Endothelial cell (in vitro differentiated cells): ENCODE measurements at places on chromosomes 1 and 21.

DNA sequence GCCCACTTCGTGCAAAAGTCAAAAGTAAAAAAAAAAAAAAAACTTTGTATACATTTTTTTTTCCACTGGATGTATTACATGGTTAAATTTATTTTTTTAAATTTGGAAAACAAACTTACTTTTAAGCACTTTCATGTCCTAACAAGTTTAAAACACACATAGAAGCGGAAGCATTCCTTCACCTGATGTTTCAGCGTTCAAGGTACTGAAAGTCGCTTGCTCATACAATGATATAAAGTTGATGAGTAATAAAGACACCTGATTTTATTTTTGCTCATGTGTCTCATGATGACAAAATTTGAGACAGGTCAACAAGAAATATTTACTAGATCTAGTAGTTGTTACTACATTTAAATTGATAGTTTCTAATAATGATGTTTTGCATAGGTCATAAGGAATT, 35.5 kb downstream of the ADAMTS1 start:
- no peak overlapping the region for H3K4me3 ChIP-seq
- no peak for DNase-seq
- H3K27ac ChIP-seq: no peak overlapping the region
- no peaks in the 10 kb centered on the region for H3K36me3 ChIP-seq
- H3K27me3 ChIP-seq: peaks cover 2% of the 10 kb centered on the region

- H3K27ac ChIP-seq: peak overlapping the region; percentile 93
- H3K4me1 ChIP-seq: peaks cover 72% of the 10 kb centered on the region
- peak overlapping the region; percentile 77 for H3K4me3 ChIP-seq
- no peak for DNase-seq
- H3K27me3 ChIP-seq: peaks cover 21% of the 10 kb centered on the region
These were observed 16.9 kb downstream of the SLC2A1 start for GRCh38 chr1:42941640-42942330.

GRCh38 chr1:18895317-18895716, 7.0 kb downstream of the ALDH4A1 start:
- H3K27me3 ChIP-seq: peaks cover 7% of the 10 kb centered on the region
- no peak overlapping the region for H3K4me3 ChIP-seq
- H3K4me1 ChIP-seq: peaks cover 12% of the 10 kb centered on the region
- no peaks in the 10 kb centered on the region for H3K36me3 ChIP-seq
- no peak for DNase-seq

DNA sequence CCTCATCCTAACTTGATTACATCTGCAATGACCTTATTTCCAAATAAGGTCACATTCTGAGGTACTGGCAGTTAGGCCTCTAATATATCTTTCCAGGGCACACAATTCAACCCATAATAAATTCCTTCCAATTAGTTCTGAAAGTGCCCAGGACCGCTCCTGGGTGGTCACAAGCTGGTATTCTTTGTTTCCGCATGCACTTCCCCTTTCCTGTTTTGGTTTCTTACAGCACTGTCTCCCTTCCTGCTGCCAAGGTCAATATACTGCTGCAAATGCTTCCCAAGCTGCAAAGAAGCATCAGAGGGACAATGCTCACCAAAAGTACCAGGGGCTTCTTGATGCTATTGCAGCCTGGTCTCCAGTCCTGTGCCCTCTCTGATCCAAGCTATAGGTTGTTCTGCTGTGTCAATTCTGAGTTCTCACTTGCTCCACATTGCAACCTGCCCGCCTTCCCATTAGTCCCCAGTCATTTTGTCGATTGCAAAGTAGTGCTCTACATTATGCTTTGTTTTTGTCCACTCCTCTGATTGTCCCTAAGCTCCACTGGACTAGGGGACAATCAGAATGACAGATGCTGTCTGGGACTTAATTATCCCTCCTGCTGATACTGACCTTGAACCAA, 13.9 kb upstream of the XPR1 start:
- H3K27ac ChIP-seq: no peak overlapping the region
- DNase-seq: peak; percentile 24
- no peak overlapping the region for H3K4me3 ChIP-seq
- peaks cover 7% of the 10 kb centered on the region for H3K4me1 ChIP-seq
- H3K27me3 ChIP-seq: no peaks in the 10 kb centered on the region
- no peaks in the 10 kb centered on the region for H3K36me3 ChIP-seq

GRCh38 chr1:93461236-93461635, 13.3 kb downstream of the FNBP1L start:
- no peak overlapping the region for H3K4me3 ChIP-seq
- no peak overlapping the region for H3K27ac ChIP-seq
- peaks cover 18% of the 10 kb centered on the region for H3K4me1 ChIP-seq
- no peaks in the 10 kb centered on the region for H3K27me3 ChIP-seq
- DNase-seq: no peak

DNA sequence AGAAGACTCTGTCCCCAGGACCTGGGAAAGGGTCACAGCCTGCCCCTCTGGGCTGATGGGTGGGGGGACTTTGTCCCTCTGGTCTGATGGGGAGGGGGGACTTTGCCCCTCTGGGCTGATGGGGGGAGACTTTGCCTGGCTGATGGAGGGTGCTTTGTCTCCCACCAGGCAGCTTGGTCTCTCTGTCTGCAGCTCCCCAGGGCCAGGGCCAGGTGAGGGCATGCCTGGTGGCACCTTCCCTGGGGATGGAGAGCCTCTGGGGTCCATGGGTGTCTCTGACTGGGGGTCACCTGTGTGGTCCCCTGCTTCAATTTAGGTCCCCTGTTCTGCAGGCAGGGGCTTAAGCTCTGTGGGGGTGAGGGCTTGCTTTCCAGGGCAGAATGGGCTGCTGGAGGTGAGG, 23.5 kb upstream of the TTC34 start:
- DNase-seq: no peak
- peaks cover 6% of the 10 kb centered on the region for H3K27me3 ChIP-seq
- no peaks in the 10 kb centered on the region for H3K36me3 ChIP-seq
- no peak overlapping the region for H3K27ac ChIP-seq
- H3K4me1 ChIP-seq: no peaks in the 10 kb centered on the region

DNA sequence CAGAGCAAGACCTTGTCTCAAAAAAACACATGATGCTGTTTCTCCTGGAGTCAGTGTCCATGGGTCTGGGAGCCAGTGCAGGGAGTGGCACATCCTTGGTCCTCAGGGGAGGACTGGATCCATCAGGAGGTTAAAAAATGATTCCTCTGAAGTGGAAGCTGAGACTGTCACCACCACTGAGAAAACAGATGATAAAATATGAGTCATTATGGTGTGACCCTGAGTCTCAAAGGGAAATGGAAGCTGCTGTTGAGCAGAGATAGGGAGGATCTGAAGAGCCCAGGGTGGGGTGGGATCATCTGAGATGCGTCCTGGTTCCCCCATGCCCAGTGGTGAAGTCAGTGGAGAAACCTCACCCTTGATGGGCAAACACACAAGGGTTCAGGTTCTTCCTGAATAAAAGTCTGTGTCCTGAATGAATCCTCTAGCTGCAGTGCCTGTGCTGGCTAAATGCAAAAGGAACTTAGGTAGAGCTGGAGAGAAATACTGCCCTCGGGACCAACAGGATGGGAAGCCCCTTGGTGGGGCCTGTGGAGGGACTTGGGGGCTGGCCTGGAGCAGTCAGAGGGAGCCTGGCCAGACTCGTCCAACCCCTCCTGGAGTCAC, 61.6 kb upstream of the TENT5B start:
- H3K4me1 ChIP-seq: peaks cover 6% of the 10 kb centered on the region
- H3K27ac ChIP-seq: no peak overlapping the region
- H3K4me3 ChIP-seq: no peak overlapping the region
- no peak for DNase-seq
- H3K27me3 ChIP-seq: peaks cover 2% of the 10 kb centered on the region

GRCh38 chr1:212415107-212415841, 588 bp upstream of the PACC1 start:
- DNase-seq: no peak
- H3K4me1 ChIP-seq: peaks cover 15% of the 10 kb centered on the region
- H3K36me3 ChIP-seq: peaks cover 19% of the 10 kb centered on the region
- peaks cover 7% of the 10 kb centered on the region for H3K27me3 ChIP-seq
- H3K4me3 ChIP-seq: peak overlapping the region; percentile 95
- peak overlapping the region; percentile 75 for H3K27ac ChIP-seq

DNA sequence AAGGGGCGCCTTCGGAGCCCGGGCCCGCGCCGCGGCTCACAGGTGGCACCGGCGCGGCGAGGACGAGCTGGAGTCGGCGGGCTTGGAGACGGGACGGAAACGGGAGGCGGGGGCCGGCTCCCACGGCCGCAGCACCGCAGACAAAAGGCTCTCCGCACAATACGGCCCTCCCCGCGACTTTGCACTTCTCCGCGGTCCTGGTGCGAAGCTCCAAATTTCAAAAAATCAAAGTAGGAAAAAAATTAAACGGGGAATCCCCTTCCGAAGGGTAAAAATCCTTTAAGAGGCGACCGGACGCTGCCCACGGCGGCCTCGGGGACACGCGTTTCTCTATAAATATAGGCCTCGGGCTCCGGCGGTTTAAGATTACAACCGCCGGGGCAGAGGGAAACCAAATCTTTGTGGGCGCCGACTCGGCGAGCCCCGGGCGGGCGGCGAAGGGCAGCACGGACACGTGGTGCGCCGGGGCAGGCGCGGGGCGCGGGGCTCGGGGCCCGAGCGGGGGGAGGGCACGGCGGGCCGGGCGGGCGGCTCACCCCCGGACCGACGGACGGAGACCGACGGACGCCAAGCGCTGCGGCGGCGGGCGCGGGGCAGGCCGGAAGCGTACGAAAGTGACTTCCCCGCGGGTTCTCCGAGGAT, 453 bp downstream of the PABPC4 start:
- H3K27ac ChIP-seq: peak overlapping the region; percentile 67
- peaks cover 23% of the 10 kb centered on the region for H3K4me1 ChIP-seq
- H3K27me3 ChIP-seq: no peaks in the 10 kb centered on the region
- DNase-seq: peak; percentile 24

- H3K27me3 ChIP-seq: peaks cover 6% of the 10 kb centered on the region
- H3K4me1 ChIP-seq: peaks cover 13% of the 10 kb centered on the region
- H3K4me3 ChIP-seq: no peak overlapping the region
- no peak overlapping the region for H3K27ac ChIP-seq
- DNase-seq: no peak
These were observed 82.7 kb downstream of the SIK1 start for GRCh38 chr21:43343992-43344886.

DNA sequence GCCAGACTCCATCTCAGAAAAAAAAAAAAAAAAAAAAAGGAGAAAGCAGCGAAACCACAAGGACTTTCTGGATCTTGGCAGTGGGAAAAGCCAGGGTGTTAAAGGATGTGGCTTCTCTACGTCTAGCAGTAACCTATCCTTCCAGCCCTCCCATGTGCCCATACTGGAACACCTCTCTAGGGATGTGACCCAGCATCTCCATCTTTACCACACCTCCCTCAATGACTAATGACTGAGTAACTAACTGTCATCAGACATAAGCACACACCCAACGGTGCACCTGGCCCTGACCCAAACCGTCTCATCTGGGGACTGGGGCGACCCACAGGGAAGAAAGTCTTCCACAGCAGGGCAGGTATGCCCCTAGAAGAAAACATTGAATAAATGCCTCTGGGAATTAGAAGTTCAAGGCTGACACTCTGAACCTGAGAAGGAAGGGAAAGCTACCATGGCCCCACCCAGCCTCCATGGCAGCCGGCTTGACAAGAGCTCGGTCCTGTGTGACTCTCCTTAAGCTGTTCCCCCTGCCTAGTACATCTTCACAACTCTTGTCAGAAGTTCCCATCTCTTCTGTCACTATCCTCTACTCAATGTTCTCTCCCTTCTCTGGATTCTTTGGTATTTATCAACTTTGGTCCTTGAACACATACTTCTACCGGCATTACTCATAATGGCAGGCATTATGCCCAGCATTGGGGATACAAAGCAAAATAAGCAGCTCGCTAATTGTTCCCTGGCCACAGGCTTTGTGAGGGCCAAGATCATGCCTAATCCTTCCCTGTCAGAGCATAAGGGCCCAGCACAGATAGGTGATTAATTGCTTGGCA, 14.8 kb upstream of the PAQR6 start:
- no peak for DNase-seq
- peaks cover 2% of the 10 kb centered on the region for H3K4me1 ChIP-seq
- H3K36me3 ChIP-seq: peaks cover 68% of the 10 kb centered on the region

- H3K4me3 ChIP-seq: no peak overlapping the region
- H3K27ac ChIP-seq: no peak overlapping the region
- H3K4me1 ChIP-seq: no peaks in the 10 kb centered on the region
These were observed 7.5 kb upstream of the IFFO2 start for GRCh38 chr1:18963968-18964367.

DNA sequence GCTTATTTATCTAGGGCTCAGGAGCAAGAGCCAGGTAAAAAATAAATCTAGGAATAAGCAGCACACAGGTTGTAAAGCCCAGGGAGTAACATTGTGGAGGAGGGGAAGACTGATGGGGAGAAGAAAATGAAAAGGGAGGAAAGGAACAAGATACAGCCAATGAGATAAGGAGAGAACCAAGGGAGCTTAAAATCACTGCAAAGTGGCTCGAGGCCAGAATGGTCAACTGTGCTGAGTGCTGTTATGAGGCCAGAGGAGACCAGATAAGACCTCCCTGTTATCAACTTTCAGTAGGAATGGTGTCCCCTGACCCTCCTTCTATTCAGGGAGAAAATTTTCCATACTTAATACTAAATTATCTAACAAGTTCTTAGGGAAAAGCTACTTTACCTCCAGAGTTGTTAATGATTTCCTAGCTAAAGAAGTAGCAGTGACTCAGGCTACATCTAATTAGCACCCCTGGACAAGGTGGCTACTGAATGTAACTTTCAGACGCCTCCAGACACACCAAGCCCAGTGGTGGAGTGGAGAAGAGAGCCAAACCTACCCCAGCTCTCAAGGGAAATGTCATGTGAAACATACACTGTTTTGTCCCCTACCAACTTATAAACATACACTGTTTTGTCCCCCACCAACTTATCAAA, 25.5 kb downstream of the ENAH start:
- DNase-seq: no peak
- no peaks in the 10 kb centered on the region for H3K36me3 ChIP-seq
- H3K27me3 ChIP-seq: no peaks in the 10 kb centered on the region

GRCh38 chr1:161238039-161238473, at the start of gene NR1I3:
Gene NR1I3, minus strand, starts transcription at chr1:161238203. Its CDS starts 1,638 bp downstream, at chr1:161236565.
- H3K4me1 ChIP-seq: no peaks in the 10 kb centered on the region
- H3K36me3 ChIP-seq: no peaks in the 10 kb centered on the region
- DNase-seq: no peak
- H3K27ac ChIP-seq: no peak within 1 kb of the TSS
- H3K27me3 ChIP-seq: peaks cover 2% of the 10 kb centered on the region
- H3K4me3 ChIP-seq: no peak within 1 kb of the TSS

GRCh38 chr21:36729310-36729970, 30.5 kb downstream of the SIM2 start:
- no peak overlapping the region for H3K4me3 ChIP-seq
- peaks cover 4% of the 10 kb centered on the region for H3K27me3 ChIP-seq
- peaks cover 8% of the 10 kb centered on the region for H3K36me3 ChIP-seq
- DNase-seq: no peak
- no peak overlapping the region for H3K27ac ChIP-seq
- H3K4me1 ChIP-seq: peaks cover 2% of the 10 kb centered on the region

- no peaks in the 10 kb centered on the region for H3K27me3 ChIP-seq
- H3K36me3 ChIP-seq: no peaks in the 10 kb centered on the region
- no peak for DNase-seq
- H3K4me3 ChIP-seq: no peak overlapping the region
- H3K27ac ChIP-seq: no peak overlapping the region
- H3K4me1 ChIP-seq: peaks cover 2% of the 10 kb centered on the region
These were observed 12.4 kb upstream of the PARP1 start for GRCh38 chr1:226420328-226420727.
